ENCODE measurements at places on chromosomes 4 and X.

DNA sequence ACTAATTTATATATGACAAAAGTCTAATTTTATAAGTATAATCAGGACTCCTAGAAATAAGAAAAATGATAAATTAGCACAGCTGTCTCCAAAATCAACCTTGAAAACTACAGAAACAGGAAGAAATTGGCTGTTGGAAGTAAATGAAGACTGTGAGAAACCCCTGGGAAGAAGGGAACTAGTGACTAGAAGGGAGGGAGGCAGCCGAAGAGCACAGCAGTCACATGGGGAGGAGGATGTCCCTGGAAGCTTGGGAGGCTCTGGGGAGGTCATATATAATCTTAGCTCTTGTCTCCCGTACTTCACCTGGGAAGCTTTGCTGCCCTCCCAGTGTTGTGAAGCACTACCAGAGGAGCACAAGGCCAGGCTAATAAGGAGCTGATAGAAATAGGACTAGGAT lies 8.9 kb upstream of the TMA16 start:
- DNase-seq, result no peak

GRCh38 chr4:156705311-156705710 lies 266.3 kb downstream of the PDGFC start:
- DNase-seq, result no peak

- DNase-seq, result no peak
Observed at GRCh38 chr4:128737098-128737513, 72.4 kb upstream of the JADE1 start.

- no peak for DNase-seq
Observed at GRCh38 chr4:25991340-25991739, 77.3 kb downstream of the SMIM20 start.

GRCh38 chr4:108556166-108556565 lies 64.2 kb upstream of the RPL34 start:
- DNase-seq, result no peak

GRCh38 chr4:87150498-87151261 lies 69.7 kb downstream of the KLHL8 start:
- no peak for DNase-seq

DNA sequence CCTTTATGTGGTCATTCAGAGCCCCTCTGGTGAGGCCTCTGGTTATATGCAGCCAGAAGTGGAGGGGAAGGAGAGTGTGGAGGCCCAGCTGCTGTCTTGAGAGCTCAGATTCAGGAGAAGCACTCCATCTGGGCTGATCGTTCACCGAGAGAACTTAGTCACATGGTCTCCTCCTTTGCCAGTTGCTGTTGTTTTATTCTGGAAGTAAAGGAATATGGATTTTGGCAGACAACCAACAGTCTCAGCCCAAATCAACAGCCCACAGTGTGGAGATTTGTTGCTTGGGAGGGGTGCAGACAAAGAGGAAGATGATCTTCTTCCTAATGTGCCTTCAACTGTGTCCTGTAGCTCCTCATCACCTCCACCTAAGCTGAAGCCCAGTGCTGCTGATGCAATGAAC lies 355.4 kb downstream of the ANK2 start:
- DNase-seq, result no peak

- no peak for DNase-seq
Observed at GRCh38 chr4:107755841-107756356, 35.9 kb upstream of the PAPSS1 start.

GRCh38 chrX:40325161-40325560 lies 227.4 kb upstream of the BCOR start:
- no peak for DNase-seq

DNA sequence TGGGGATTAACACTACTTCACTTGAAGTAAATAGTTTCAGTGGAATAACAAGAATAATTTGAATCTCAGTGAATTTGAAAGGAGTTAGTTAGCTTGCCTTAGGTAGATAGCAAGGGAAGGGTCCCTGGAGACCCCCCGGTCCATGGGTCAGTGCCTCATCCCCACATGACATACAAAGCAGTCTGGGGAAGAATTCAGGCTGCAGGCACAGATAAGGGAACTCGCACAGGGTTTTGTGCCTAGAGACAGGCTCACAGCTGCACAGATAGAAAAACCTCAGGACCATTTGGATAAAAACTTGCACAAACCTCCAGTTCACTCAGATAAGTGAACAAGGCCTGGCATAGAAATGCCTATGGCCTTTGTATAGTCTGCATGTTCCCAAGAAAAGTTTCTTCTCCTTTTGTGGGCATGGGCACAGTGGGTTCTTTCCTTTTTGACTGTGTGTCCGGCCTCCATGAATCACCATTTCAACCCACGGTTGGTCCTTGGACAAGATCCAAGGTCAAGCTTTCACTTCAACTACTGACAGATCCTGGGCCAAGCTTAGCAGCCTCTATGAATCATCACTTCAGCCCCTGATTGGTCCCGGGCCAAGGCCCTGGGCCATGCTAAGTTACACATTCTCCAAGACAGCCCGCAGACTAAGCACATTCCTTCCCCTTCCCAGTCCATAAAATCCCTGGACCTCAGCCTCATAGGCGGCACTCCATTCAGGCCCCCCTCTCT lies 108.3 kb upstream of the KLHL4 start:
- no peak for DNase-seq

GRCh38 chr4:88613417-88613875 lies 21.2 kb downstream of the HERC3 start:
- DNase-seq, result no peak

- no peak for DNase-seq
Observed at GRCh38 chr4:168409089-168409801, 71.0 kb downstream of the DDX60L start.

DNA sequence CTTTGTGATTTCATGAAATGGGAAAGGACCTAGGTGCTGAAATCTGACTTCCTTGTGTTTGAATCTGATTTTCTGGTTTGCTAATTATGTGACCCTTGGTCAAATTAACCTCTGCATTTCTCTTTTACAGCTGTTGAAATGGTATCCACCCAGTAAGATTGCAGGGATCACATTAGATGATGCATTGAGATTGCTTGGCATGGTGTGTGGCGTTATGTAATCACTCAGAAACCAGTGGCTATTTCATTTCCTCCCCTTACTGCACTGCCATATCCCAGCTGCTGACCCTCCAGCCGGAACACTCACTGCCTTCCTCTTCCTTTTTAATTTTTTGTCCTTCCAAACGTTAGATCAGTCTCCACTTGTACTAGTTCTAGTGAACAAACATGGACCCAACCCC lies 79.0 kb downstream of the KLHL8 start:
- DNase-seq, result no peak

DNA sequence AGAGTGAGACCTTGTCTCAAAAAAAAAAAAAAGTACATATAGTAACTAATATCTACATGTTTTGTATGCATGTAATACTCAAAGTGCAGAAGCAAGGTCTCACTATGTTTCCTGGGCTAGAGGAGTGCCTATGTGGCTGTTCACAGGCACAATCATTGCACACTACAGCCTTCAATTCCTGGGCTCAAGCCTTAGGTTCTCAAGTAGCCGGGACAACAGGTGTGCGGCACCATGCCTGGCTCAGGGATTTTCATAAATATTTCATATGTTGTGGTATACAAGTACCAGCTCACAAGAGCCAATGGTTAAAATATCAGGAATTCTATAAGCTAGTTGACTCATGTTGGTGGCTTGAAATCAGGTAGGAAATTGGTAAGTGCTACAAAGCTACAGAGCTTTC lies 94.8 kb downstream of the LARP7 start:
- DNase-seq, result no peak

DNA sequence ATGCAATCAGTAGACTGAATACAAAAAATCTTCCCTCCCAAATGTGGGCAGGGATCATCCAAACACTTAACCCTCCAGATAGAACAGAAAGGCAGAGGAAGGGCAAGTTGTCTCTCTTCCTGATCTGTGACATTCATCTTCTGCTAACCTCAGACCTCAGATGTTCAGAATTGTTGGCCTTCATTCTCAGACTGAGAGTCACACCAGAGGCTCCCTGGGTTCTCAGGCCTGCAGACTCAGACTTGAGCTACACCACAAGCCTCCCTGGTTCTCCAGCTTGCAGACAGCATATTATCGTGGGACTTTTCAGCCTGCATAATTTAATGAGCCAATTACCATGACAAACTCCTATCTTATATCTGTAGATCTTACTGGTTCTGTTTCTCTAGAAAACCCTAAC lies 1471.6 kb upstream of the ADGRL3 start:
- no peak for DNase-seq

- no peak for DNase-seq
Observed at GRCh38 chrX:47628982-47629381, 748 bp downstream of the CFP start.

- no peak for DNase-seq
Observed at GRCh38 chr4:3788366-3788660, 22.1 kb downstream of the ADRA2C start.

DNA sequence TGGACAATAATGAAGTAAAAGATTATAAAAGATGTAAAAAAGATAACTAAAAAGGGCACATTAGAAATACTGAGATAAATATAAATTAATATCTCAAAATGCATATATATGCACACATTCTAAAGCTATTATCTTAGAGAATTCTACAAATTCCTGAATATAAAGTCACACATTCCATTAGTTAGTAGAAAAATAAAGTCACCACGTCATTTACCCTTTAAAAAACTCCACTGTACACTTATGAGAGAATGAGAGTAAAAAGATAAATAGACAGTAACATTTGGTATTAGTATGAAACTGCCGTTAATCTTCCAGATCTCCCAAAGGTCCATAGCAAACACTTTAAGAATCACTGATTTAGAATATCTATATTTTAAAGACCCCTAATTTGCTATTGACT lies 67.2 kb upstream of the IL15 start:
- DNase-seq, result no peak

DNA sequence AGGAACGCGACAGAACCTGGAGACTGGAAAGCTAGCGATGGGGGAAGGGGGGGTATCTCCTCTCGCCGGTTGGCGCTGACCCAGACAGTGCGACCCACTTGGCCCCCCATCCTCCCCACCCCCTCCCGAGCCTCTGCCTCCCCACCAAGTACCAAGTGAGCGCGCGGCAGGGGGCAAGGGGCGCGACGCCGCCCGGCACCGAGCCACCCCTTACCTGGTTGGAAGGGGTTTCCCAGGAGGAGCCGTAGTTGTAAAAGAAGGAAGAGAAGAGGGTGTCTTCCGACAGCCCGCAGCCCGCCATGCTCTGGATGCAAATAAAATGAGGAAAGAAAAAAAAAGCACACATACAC lies 112.2 kb downstream of the DHX15 start:
- no peak for DNase-seq

GRCh38 chrX:107565931-107566603 lies 62.2 kb upstream of the PRPS1 start:
- no peak for DNase-seq

DNA sequence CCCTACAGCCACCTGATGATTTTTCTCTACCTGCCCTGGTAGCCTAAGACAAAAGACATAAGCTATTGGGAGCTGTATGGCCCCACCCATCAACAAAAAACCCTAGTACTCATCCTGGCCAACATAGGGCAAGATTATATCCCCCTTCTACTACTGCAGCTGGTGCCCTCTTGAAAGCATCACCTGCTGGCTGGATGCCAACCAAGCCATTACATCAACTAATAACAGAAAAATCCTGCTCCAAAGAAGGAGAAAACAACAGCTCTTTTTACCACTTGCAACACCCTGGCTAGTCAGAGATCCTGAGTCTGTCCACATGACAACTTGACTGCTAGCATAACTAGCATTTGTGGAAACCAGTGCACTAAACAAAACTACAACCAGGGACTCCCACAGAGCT lies 43.6 kb upstream of the UPRT start:
- no peak for DNase-seq

GRCh38 chr4:102585329-102585728 lies 84.2 kb downstream of the NFKB1 start:
- DNase-seq, result no peak

DNA sequence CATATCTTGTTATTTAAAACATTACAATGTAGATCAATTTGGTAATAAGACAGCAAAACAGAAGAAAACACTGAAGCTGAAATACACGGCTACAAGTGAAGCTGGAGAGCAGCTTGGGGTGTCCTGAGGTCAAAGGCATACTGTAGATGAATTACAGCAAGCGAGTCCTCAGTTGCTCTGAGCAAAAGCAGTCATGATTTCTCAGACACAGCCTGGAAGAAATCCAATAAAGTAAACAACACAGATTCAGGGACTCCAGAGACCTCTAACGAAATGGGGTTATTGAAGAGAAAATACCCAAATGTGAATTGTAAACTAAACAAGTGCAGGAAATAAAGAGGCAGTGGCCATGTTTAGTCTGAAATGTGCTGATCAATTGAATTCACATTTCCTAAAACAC lies 324.4 kb downstream of the CAMK2D start:
- DNase-seq, result no peak

DNA sequence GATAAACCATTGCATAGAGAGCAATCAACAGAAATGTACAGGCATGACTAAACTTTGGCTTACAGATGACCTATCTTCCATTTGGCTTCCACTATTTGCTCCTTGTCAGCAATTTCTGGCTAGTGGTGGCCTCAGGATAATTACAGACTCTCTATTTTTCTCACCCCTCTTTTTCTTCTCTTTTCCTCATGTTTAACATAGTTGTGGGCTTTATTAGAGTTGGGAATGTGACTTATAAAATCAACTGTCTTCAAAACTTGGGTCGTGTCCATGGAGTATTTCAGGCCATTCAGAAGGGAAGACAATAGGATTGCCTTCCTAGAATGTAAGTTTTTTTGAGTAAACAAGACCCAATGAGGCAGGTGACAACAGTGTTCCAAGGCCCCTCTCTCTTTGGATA lies 236.2 kb downstream of the FRAS1 start:
- no peak for DNase-seq

GRCh38 chr4:110609044-110609750 lies 13.7 kb downstream of the PITX2 start:
- DNase-seq, result no peak

DNA sequence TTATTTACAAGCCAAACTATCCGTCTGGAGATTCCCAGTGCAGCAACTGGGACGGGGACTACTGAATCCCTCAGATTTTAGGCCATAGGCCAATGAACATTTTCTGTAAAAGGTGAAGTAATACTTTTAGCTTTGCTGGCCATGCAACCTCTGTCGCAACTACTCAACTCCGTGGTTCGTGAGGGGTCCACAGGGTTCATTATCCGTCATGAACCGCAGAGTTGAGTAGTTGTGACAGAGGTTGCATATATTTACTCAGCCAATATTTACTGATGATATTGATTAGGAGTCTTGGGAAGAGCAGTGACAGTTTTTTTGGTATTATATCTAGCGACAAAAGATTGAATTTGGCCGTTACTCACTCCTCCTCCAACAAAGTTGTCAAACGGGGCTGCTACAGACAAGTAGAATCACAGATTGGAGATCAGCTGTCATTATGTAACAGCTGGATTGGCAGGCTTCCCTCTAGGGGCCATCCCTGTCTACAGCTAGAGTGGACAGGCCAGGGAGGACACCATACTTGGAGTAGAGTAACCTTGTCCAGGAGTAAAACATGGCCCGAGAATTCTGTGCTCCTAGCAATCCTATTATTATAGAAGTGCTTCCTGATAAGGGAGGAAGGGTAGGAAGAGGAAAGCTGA lies 37.2 kb upstream of the CD38 start:
- no peak for DNase-seq

All from suprapubic skin (tissue), 4 donors.